ENCODE measurements at places on chromosomes 6 and 20.

DNA sequence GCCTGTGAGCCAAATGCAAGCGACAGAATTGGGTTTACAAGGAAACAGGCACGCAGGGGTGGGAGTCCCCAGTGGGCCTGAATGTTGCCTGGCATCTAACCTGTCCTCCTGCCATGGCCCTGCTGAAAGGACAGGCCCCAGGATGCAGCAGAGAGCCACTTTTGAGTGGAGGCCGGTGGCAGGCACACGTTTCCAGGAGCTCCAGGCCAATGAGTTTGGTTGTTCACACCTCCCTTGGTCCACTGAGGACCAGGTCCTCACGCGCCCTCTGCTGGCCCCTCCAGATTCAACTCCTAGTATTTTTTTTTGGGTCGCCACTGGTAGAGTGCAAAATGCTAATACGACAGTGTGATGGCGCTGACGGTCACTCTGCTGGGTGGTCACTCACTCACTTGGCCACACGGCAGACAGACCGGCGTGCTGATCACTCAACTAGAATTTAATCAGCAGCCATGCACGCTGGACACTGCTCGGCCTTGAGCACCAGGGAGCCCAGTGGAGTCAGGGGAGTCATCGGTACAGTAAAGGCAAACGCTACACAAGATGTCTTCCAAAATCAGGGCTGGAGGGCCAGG, 81.7 kb upstream of the NFATC2 start:
- H3K4me1 ChIP-seq, result 0 out of 2 replicates have a peak, but pooled peaks cover 4% of the 10 kb centered on the region
- no peaks in the 10 kb centered on the region for H3K36me3 ChIP-seq
- DNase-seq, result peak; percentile 77
- no peak overlapping the region for H3K27ac ChIP-seq

DNA sequence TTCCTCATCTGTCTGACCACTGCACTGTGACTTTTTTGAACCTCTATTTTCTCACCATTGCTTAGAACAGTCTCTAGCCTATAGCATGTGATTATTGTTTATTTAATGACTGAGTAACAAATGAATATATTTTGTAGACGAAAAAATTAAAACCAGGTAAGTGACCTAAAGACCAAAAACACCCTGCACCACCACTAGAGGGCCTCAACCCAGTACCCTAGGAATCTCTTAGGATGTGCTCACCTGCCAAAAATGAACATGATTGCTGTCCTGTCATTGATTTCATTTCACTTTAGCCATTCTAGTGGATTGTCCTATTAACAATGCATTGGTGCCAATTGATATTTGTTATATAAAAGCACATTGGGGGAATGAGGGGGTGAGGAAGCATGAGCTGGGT, 199.1 kb downstream of the COL9A1 start:
- no peaks in the 10 kb centered on the region for H3K27me3 ChIP-seq
- H3K4me3 ChIP-seq, result no peak overlapping the region
- no peaks in the 10 kb centered on the region for H3K36me3 ChIP-seq
- DNase-seq, result no peak

- DNase-seq, result peak; percentile 89
- peak within 1 kb of the TSS; percentile 57 for H3K4me3 ChIP-seq
- H3K27ac ChIP-seq, result no peak within 1 kb of the TSS
- H3K27me3 ChIP-seq, result peaks cover 33% of the 10 kb centered on the region
- peaks cover 8% of the 10 kb centered on the region for H3K4me1 ChIP-seq
These were observed at the start of gene RIPPLY2 for GRCh38 chr6:83853178-83854000. TSS of gene RIPPLY2 (plus strand) at chr6:83853360. CDS start at chr6:83853417, 57 bp downstream.

DNA sequence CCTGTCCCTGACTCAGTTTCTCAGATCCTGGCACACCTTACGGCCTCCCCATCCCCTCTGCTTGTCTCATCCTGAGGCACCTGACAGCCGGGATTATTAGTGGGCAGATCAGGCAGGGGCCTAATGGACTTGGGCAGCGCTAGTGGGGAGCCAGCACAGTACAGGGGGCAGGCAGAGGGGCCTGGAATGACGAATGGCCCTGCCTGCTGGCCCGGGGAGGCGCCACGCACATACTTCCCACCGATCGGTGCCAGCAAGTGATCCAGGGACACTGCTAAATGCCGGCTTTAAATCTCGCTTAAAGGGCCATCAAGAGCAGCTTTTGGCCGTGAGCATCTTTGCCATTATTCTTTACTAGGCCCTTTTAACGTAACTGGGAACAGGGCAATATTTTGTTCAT, 188.4 kb downstream of the DHX35 start:
- no peak overlapping the region for H3K4me3 ChIP-seq
- H3K4me1 ChIP-seq, result no peaks in the 10 kb centered on the region
- no peak for DNase-seq
- H3K36me3 ChIP-seq, result no peaks in the 10 kb centered on the region
- H3K27ac ChIP-seq, result no peak overlapping the region

GRCh38 chr20:63402181-63402859, 41.2 kb upstream of the CHRNA4 start:
- no peaks in the 10 kb centered on the region for H3K36me3 ChIP-seq
- DNase-seq, result no peak
- no peak overlapping the region for H3K27ac ChIP-seq
- H3K4me3 ChIP-seq, result no peak overlapping the region

DNA sequence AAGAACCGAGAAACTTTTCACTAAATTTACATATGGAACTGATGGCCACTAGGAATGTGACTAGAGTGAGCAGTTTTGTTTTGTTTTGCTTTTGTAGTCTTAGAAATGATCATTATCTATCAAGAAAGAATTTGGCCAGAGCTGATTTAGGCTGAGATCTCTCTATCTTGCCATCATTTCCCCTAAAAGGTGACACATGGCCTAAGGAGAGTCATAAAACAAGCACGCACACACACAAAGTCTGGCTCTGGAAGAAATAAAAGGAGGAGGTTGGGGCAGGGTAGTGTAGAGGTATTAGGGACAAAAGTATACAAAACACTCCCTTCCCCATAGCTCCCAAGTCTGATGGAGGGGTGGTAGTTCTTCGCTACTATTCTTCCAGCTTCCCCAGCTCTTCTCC, 56.4 kb downstream of the RIPOR2 start:
- no peak for DNase-seq
- no peak overlapping the region for H3K4me3 ChIP-seq
- no peaks in the 10 kb centered on the region for H3K36me3 ChIP-seq

- no peak for DNase-seq
- H3K27ac ChIP-seq, result no peak overlapping the region
- H3K27me3 ChIP-seq, result no peaks in the 10 kb centered on the region
- H3K4me1 ChIP-seq, result no peaks in the 10 kb centered on the region
- no peaks in the 10 kb centered on the region for H3K36me3 ChIP-seq
- no peak overlapping the region for H3K4me3 ChIP-seq
These were observed 16.6 kb downstream of the LAMA2 start for GRCh38 chr6:128899341-128900050.

- no peak overlapping the region for H3K4me3 ChIP-seq
- no peaks in the 10 kb centered on the region for H3K4me1 ChIP-seq
- H3K36me3 ChIP-seq, result no peaks in the 10 kb centered on the region
These were observed 93.2 kb downstream of the DLGAP4 start for GRCh38 chr20:36399147-36399968.

DNA sequence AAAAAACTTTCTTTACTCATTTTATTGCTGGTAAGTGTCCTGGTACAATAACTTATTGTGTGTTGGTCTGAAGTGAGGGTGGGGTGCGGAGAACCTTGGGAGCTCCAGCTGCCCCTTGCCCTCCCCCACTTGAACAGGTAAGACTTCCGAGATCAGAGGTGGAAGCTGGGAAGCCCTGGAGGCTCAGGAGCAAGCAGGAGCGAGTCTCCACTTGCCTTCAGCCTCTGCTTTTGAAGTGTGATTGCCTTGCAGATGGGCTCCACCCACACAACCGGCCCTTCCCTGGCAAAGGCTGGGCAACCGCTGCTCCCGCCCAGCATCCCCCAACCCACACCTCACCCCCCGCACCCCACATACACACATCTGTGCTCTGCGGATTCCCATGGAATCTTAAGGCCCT, 179.6 kb downstream of the TFAP2C start:
- DNase-seq, result no peak
- H3K36me3 ChIP-seq, result no peaks in the 10 kb centered on the region
- H3K4me3 ChIP-seq, result no peak overlapping the region
- peaks cover 63% of the 10 kb centered on the region for H3K27me3 ChIP-seq
- H3K4me1 ChIP-seq, result no peaks in the 10 kb centered on the region
- no peak overlapping the region for H3K27ac ChIP-seq

- no peak overlapping the region for H3K27ac ChIP-seq
- H3K4me1 ChIP-seq, result no peaks in the 10 kb centered on the region
- H3K27me3 ChIP-seq, result no peaks in the 10 kb centered on the region
- no peaks in the 10 kb centered on the region for H3K36me3 ChIP-seq
- no peak for DNase-seq
These were observed 13.0 kb downstream of the ZHX3 start for GRCh38 chr20:41304424-41305079.

- H3K27me3 ChIP-seq, result no peaks in the 10 kb centered on the region
- no peak overlapping the region for H3K27ac ChIP-seq
- no peak for DNase-seq
- H3K4me1 ChIP-seq, result no peaks in the 10 kb centered on the region
These were observed 117.7 kb downstream of the IBTK start for GRCh38 chr6:82129797-82130196.

DNA sequence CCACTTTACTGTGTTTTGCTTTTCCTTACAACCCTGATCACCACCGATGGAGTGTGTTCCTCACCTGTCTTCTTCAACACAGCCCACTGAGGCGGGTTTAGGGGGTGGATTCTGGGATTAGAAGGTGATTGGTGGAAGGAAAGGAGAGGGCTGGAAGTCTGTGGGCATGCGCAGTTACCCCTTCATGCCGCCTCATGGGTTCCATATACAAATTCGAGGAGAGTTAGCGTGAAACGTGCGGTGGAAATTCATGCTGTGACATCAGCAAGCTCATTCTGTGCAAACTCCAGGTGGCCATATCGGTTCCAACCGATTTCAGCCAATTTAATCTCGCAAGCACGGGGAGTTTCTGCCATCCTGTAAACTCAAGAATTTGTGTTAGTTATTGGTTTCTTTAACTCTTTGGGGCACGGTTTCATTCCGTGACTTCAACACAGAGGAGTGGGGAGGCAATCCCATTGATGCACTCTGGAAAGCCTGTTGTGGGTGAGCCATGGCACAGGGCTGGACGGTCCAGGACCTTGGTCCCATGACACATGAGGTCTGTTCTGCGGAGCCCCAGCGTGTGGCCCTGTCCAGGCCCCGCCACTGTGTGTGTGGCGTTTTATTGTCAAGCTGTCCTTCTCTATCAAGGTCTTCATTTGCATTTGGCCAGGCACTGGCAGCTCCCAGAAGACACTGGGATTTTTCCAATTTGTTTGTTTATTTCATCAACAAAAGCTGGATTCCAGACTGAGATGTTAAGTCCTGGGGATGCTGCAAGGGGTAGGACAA, 482.8 kb upstream of the SULF2 start:
- H3K36me3 ChIP-seq, result no peaks in the 10 kb centered on the region
- no peak for DNase-seq
- no peaks in the 10 kb centered on the region for H3K27me3 ChIP-seq
- no peaks in the 10 kb centered on the region for H3K4me1 ChIP-seq
- H3K4me3 ChIP-seq, result no peak overlapping the region

- no peaks in the 10 kb centered on the region for H3K27me3 ChIP-seq
- peaks cover 81% of the 10 kb centered on the region for H3K36me3 ChIP-seq
- DNase-seq, result no peak
- H3K4me1 ChIP-seq, result no peaks in the 10 kb centered on the region
- H3K27ac ChIP-seq, result no peak overlapping the region
These were observed 53.7 kb upstream of the LYRM2 start for GRCh38 chr6:89692256-89692655.

DNA sequence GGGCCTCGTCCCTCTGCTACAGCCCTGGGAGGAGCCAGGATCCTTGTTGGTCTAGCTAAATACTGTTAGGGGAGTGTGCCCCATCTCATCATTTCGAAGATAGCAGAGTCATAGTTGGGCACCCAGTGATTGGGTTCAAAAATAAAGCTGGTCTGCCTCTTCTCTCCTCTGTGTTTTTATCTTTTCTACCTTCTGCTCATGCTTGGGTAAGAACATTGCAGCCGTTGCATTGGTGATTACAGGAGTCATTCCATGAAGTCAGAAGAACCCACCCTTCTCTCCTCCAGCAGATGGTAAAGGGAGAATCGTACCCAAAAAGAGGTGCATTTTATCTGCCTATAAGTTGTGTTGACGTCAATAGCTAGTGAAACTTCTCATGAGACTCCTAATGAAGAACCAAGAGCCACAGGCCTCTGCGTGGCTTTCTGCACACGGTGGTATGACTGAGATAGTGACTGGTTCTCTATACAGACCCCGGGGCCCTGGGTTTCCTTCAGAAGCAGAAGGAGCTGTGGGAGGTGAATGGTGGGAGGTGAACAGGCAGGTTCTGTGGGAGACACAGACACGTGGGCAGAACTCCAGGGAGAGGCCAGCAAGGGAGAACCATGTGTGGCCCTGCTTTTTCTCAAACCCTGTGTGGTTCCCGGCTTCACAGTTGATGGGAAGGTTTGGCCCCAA, 5.7 kb upstream of the FAM209A start:
- no peak for DNase-seq
- no peak overlapping the region for H3K4me3 ChIP-seq
- H3K27me3 ChIP-seq, result no peaks in the 10 kb centered on the region
- H3K4me1 ChIP-seq, result no peaks in the 10 kb centered on the region
- no peak overlapping the region for H3K27ac ChIP-seq
- peaks cover 47% of the 10 kb centered on the region for H3K36me3 ChIP-seq

GRCh38 chr6:22530506-22530905, 38.9 kb upstream of the HDGFL1 start:
- no peak overlapping the region for H3K27ac ChIP-seq
- H3K36me3 ChIP-seq, result no peaks in the 10 kb centered on the region
- no peaks in the 10 kb centered on the region for H3K4me1 ChIP-seq
- no peaks in the 10 kb centered on the region for H3K27me3 ChIP-seq
- no peak overlapping the region for H3K4me3 ChIP-seq
- no peak for DNase-seq

- H3K4me3 ChIP-seq, result no peak overlapping the region
- no peaks in the 10 kb centered on the region for H3K27me3 ChIP-seq
- H3K27ac ChIP-seq, result peak overlapping the region; percentile 45
- no peak for DNase-seq
- H3K4me1 ChIP-seq, result peaks cover 10% of the 10 kb centered on the region
These were observed 35.1 kb downstream of the DSE start for GRCh38 chr6:116405652-116406356.

DNA sequence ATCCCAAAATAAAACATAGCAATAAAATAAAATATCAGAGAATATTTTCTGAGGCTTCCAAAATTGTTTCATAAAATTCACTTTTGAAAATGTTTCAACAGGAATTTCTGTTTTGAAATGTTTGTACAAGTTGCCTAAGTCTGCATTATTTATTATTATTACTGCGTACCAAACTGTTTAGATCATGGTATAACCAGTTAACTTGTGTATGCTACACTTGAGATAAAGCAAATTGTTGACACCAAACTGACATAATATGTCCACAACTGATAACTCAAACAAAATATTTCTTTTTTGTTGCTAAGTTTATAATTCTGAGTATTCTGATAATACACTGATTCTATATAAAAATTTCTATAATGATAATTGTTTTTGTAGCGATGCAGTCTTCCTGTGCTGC, 531.8 kb upstream of the EYS start:
- no peaks in the 10 kb centered on the region for H3K36me3 ChIP-seq
- no peak overlapping the region for H3K4me3 ChIP-seq
- H3K4me1 ChIP-seq, result no peaks in the 10 kb centered on the region
- H3K27me3 ChIP-seq, result no peaks in the 10 kb centered on the region

Measured in SK-N-SH (cell line).